ENCODE measurements at places on chromosomes 3 and 15. TPM values are rescaled to one million over a fixed set of nuclear protein-coding genes. Genes with fewer than 3 reads are reported as not detected.

ACOX2 gene
- 161 TPM for total RNA-seq

GJD2 gene
- not detected for total RNA-seq

TMEM89 gene
- not detected for total RNA-seq

ZMYND10 gene
- total RNA-seq, result not detected

PRSS50 gene
- total RNA-seq, result not detected

MESP1 gene
- total RNA-seq, result 6.6 TPM

HIGD2B gene
- total RNA-seq, result not detected

RYR3 gene
- total RNA-seq, result 0.18 TPM

CGNL1 gene
- total RNA-seq, result 9.9 TPM

ARIH2 gene
- 106 TPM for total RNA-seq

HOMER2 gene
- 4.1 TPM for total RNA-seq

SCN11A gene
- total RNA-seq, result 0.28 TPM

ITIH4 gene
- 1.1 TPM for total RNA-seq

MORC1 gene
- 0.54 TPM for total RNA-seq

FBXO40 gene
- total RNA-seq, result not detected

SLC28A1 gene
- total RNA-seq, result 4.1 TPM

TMOD3 gene
- total RNA-seq, result 39.3 TPM

GABRG3 gene
- not detected for total RNA-seq

TRAK1 gene
- total RNA-seq, result 283 TPM

COL7A1 gene
- total RNA-seq, result 19.3 TPM

P2RY12 gene
- total RNA-seq, result 1.7 TPM

FANCD2OS gene
- total RNA-seq, result not detected

ZNF80 gene
- total RNA-seq, result not detected

PTX3 gene
- not detected for total RNA-seq

NR1I2 gene
- total RNA-seq, result 572 TPM

IL20RB gene
- total RNA-seq, result 0.57 TPM

ADGRG7 gene
- 111 TPM for total RNA-seq

PDCD6IP gene
- total RNA-seq, result 49.5 TPM

ISLR gene
- 16.0 TPM for total RNA-seq

CFAP100 gene
- not detected for total RNA-seq

GPR156 gene
- total RNA-seq, result not detected

C3orf70 gene
- total RNA-seq, result 5.5 TPM

LSG1 gene
- total RNA-seq, result 87.0 TPM

ENTPD3 gene
- total RNA-seq, result 0.53 TPM

MYL3 gene
- not detected for total RNA-seq

EIF4A2 gene
- 408 TPM for total RNA-seq

EPB42 gene
- total RNA-seq, result not detected

FILIP1L gene
- total RNA-seq, result 13.9 TPM

ILDR1 gene
- total RNA-seq, result 5.8 TPM

SIDT1 gene
- total RNA-seq, result 78.4 TPM

IL12A gene
- not detected for total RNA-seq

CPB1 gene
- 0.66 TPM for total RNA-seq

LEKR1 gene
- 9.1 TPM for total RNA-seq

VGLL3 gene
- 4.3 TPM for total RNA-seq

C3orf20 gene
- not detected for total RNA-seq

CCDC71 gene
- 12.4 TPM for total RNA-seq

CTNNB1 gene
- total RNA-seq, result 505 TPM

CHRNA7 gene
- 38.8 TPM for total RNA-seq

FES gene
- total RNA-seq, result 4.7 TPM

STRIT1 gene
- not detected for total RNA-seq

GOLGA8S gene
- 0.13 TPM for total RNA-seq

BOC gene
- 12.6 TPM for total RNA-seq

LRRIQ4 gene
- not detected for total RNA-seq

CD96 gene
- total RNA-seq, result 11.6 TPM

C3orf52 gene
- total RNA-seq, result 24.1 TPM

TATDN2 gene
- 30.3 TPM for total RNA-seq

EPHB3 gene
- 6.0 TPM for total RNA-seq

CFAP92 gene
- not detected for total RNA-seq

LRRC28 gene
- 124 TPM for total RNA-seq

Measured in Peyer's patch (tissue), 4 donors.